Spleen (tissue), 13 donors: ENCODE measurements at places on chromosomes 2 and 18. TPM values are rescaled to one million over a fixed set of nuclear protein-coding genes. Genes with fewer than 3 reads are reported as not detected.
A peak's percentile ranks its signal among the peaks of the same experiment; 100 is the strongest.

DNA sequence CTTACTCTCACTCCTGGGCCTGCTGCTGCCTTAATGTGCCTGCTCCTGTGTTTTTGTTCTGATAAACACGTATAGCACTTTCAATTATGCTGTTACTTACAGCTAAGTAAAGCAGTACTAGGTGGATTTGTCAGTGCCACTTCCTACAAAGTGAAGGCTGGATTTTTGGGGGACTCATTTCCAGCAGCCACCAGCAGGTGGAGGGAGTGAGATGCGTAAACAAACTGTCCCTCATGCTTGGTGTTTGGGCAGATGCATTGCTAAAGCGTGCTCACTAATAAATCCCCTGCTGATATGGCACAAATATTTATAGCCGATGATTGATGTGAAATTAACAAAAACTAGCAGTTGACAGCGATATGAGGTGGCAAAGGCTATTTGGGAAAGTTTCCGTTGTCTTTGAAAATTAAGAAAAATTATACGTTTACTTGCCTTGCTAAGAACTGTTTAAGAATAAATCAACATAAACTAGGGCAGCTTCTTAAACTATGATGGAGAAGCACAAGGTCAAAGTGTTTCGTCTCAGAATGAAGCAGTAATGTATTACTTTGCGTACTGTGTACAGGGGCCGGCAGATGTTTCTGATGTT is 101.7 kb downstream of the AGAP1 start:
- peak; percentile 47 for DNase-seq

DNA sequence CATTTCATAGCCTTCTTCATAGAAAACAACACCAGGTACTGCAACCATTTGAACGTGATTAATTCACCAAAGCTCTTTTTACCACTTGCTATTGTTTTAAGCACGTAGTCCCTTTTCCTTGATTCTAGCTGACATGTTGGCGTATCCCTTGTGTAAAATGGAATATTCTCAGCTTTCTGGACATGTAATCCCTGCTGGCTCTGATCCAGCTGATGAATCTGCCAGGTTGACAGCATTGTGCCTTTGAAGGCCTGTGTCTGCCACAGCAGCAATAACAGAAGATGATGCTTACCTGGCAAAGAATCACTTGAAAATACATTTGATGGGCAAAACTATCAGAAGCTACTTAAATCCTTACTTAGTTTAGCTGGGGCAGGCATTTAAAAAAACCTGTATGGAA is 81.0 kb upstream of the CCDC150 start:
- no peak for DNase-seq

DNA sequence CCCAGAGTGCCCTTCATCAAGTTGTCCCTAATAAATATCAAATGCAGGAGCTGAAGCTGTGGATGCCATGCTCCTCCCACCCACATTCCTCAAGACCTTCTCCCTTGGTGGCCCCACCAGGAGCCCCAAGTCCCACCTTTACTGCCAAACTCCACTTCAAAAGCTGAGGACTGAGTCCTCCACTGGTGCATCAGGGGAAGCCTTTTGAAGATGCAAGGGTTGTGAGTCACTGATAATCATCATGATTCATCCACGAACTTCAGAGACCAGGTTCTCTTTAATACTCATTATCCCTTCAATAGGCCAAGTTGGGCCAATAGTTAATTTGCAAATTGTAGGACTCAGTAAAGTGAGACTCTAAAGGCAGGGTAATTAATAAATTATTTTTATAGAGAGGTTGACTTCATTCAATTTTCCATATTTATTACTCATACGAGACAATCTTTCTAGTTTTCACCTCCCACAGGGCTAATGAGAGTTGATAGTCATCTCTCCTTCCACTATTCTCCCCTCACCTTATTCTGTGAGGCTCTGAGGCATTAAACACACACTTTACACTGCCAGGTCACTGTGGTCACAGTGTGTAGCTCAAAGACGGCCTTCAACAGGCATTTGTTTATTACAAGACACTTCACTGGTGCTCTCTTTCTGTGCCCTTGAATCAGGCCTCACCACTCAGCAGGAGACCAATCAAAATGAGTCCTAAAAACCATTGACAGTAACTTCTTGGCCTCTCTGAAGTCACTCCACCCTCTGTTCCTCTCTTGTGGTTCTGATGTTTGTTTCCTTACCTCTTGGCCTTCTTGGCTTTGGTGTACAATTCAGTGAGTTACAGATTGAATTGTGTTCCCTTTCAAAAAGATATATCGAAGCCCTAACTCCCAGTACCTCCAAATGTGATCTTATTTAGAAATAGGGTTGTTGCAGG is 99.9 kb downstream of the TRIB2 start:
- no peak for DNase-seq

- no peak for DNase-seq
These were observed 39.1 kb downstream of the SLC3A1 start for GRCh38 chr2:44314362-44314761.

GRCh38 chr18:28099237-28099636 is 77.7 kb downstream of the CDH2 start:
- no peak for DNase-seq

- DNase-seq: no peak
These were observed 87.4 kb downstream of the INO80D start for GRCh38 chr2:205998583-205998982.

- DNase-seq: no peak
These were observed 443.2 kb upstream of the SPHKAP start for GRCh38 chr2:228624733-228625132.

DNA sequence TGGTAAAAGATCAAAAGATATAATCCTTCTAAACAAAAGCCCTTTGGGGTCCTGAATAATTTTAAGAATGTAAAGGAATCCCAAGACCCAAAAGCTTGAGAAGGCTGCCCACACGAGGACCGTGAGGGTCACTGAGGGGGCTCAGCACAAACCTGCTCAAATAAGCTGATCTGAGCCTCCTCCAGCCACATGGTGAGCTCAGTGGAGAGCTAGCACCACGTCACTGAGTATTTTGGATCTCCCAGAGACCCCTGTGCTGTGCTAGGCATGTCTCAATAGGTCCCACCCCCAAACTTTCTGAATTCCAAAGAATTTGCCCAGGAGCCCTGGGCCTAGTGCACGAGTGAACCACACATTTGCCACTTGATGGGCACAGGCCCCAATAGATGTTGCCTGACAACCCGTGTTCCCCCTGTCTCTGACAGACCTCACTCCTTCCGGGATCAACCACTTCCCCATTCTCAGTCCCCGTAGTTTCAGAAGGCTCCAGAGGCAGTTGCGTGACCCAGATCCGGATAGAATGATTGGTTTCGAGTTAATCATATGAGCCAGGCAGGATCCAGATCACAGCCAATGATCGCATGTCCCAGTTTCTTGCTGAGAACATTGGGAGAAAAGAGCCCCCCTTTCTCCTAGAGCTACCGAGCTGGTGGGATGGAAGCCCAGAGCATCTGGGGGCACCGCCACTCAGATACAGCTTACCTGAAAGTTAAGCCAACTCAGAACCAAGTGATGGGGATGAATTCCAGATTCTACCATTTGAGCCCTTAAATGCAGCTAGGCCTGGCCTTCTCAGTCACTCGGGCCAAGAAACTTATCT is 203.8 kb downstream of the TNS1 start:
- DNase-seq: peak; percentile 75

- DNase-seq: no peak
These were observed 32.7 kb upstream of the MAP4K3 start for GRCh38 chr2:39469807-39470206.

- no peak for DNase-seq
These were observed 436.7 kb downstream of the ZEB2 start for GRCh38 chr2:144083211-144083610.

- DNase-seq: no peak
These were observed 3.8 kb downstream of the GALNT5 start for GRCh38 chr2:157261199-157261782.

GRCh38 chr2:28269019-28269784 is 123.5 kb upstream of the FOSL2 start:
- no peak for DNase-seq

DNA sequence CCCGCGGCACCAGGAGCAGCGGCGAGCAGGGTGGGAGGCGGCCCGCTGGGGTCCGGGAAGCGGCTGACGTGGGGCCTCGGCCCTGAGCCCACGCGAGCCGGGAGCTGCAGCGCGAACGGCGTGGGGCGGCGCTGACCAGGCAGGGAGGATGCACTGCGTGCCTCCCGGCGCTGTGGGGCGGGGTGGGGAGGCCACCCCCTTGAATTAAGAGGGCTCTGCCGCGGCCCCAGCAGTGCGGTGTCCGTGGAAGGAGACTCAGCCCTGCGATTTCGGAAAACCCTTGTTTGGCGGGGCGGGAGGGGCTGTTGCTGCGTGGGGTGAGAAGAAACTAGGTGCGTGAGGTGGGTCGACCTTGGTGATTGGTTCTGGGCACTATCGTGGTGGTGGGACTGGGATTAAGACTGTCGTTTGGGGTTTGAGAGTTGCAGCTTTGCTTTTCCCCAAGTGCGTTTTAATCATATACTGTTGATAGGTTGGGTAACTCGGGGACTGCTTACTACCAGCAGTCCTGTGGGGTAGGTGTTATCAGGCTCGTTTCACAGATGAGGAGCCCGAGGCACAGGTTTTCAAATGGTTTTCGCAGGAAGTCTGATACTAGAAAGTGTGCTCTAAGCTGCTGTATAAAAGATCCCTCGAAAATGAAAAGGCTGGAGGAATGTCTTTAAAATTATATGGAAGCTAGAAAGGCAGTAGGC is 722 bp downstream of the ACSL3 start:
- peak; percentile 92 for DNase-seq

DNA sequence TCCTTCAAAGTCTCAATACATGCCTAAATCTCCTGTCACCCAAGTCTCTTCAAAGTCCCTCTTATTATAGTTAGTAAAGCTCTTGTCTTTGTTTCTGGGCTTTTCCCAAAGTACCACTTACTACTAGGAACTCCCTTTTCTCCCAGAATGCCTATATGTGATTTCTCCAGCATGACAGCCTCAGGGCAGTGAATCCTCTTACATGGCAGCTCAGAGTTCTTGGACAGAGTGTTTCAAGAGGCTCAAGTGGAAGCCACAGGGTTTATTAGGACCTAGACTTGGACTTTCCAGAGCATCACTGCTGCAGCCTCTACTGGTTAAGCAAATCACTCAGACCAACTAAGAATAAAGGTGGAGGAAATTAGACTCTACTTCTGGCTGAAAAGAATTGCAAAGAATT is 98.9 kb downstream of the CSRNP3 start:
- DNase-seq: no peak

DNA sequence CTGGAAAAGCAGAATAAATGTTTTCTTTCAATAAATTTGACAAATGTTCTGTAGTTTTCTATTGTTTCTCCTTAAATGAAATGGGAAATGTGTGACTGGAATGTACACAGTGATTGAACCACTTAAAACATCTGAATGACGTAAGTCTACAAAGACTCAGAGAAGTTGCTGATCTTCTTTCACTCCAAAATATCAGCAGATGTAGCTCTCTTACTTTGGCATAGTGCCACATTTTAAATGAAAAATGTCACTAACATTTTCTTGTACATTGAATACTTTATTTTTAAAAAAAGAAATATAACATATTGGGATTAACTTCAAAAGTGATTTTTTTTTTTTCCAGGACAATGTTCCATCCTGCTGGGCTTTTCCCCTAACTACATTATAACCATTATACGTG is 565.6 kb downstream of the TMEM182 start:
- DNase-seq: no peak

DNA sequence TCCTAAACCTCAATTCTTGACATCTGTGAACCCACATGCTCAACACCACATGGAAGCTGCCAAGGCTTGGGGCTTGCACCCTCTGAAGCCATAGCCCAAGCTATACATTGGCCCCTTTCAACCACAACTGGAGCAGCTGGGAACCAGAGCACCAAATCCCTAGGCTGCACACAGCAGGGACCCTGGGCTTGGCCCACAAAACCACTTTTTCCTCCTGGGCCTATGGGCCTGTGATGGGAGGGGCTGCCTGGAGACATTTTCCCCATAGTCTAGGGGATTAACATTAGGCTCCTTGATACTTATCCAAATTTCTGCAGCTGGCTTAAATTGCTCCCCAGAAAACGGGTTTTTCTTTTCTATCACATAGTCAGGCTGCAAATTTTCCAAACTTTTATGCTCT is 40.3 kb downstream of the EXOC6B start:
- no peak for DNase-seq

DNA sequence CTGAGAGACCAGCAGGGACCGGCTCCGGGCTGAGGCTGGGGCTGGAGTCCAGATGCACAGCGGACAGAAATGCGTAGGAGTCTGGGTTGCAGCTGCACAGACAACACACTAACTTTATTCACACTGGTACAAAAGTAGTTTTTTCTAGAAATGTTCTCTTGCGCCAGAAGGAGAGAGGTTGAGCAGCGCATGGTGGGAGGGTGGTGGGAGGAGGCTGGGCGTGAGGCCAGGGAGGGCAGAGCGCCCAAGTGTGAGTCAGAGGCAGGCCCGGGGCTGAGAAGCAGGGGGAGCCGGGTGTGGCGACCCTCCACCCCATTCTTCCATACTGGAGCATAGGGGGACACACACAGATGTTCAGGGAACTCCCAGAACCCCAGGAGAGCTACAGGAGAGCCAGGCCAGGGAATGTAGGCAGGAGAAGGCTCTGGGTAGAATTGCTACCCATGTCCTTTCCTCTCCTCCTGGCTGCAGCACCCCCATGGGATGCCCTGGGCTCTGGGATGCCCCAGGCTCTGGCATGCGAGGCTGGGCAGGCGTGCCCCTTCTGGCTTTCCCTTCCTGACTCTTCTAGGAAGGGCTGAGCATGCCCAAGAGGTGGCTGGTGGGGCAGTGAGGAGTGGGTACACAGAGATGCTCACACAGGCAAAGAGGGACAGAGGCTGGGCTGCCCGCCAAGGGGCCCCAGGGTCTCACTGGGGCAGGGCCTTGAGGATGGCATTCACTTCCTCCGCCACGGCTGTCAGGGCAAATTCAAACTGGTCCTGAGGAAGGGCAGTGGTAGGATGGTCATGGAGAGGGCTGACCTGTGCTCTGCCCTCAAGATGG is 10.6 kb downstream of the DNAJB2 start:
- peak; percentile 75 for DNase-seq

DNA sequence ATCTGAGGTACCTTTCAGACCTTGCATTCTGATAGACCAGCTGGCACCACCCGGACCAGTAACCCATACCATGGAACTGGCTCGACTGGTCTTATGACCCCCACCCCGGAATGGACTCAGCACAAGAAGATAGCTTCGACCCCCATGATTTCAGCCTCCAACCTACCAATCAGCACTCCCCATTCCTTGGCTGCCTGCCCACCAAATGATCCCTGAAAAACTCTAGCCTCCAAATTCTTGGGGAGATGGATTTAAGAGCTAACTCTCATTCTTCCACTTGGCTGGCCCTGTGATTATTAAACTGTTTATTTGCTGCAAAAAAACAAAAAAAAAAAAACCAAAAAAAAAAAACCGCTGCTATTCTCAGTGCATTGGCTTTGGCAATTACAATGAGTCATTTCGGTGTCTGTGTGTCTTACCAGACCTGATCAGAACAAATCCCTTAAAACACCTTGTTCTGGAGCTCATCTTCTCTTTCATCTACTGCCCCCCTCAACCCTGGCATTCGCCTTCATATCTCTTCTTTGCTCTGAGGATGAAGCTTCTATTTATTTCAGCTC is 60.1 kb upstream of the KIF5C start:
- DNase-seq: no peak

GRCh38 chr2:64398516-64399129 is 55.3 kb upstream of the LGALSL start:
- DNase-seq: no peak

Gene FAM228A
- 0.46 TPM for total RNA-seq

Gene IL1RL2
- 0.13 TPM for total RNA-seq

Gene SH3RF3
- 4.1 TPM for total RNA-seq

Gene SERPINB13
- total RNA-seq: not detected

Gene TP53I3
- 8.4 TPM for total RNA-seq

Gene FSHR
- not detected for total RNA-seq

Gene AKAIN1
- not detected for total RNA-seq

Gene RAPGEF4
- total RNA-seq: 5.0 TPM

Gene CELF4
- total RNA-seq: 0.84 TPM
